ENCODE measurements at places on chromosomes 6 and 20. TPM values are rescaled to one million over a fixed set of nuclear protein-coding genes. Genes with fewer than 3 reads are reported as not detected.

- DNase-seq: no peak
Measured at GRCh38 chr6:14313248-14313647, 195.7 kb downstream of the CD83 start.

DNA sequence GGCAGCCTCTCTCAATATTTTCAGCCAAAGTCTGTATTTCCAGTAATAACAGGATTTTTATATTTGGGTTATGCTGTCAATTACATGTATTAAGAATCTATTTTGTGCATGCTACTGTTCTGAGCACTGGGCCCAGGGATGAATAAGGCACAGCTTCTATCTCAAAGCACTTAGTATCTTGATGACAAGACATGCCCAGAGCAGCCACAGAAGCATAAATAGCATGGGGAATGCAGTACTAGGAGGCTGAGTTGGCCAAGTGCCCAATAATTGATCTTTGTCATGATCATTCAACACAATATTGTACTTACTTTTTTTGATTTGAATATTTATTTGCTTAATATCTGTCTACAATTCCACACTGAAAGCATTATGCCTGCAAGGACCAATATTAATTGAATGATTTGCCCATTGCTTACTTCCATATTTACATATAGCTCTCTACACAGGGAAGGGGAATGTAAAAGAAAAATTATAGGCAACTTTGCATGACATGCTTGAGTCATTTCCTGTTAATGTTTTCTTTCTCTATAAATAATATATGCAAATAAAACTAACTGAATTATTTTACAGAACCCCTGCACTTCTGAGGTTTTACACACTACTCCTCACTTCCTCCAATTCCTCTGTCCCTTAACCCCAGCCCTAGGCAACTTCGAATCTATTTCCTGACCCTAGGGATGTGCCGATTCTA lies 298.9 kb upstream of the BMP2 start:
- no peak for DNase-seq

- DNase-seq: no peak
Measured at GRCh38 chr6:10303608-10304506, 111.0 kb downstream of the TFAP2A start.

The MTRF1L gene
- polyA plus RNA-seq: 7.0 TPM

DNA sequence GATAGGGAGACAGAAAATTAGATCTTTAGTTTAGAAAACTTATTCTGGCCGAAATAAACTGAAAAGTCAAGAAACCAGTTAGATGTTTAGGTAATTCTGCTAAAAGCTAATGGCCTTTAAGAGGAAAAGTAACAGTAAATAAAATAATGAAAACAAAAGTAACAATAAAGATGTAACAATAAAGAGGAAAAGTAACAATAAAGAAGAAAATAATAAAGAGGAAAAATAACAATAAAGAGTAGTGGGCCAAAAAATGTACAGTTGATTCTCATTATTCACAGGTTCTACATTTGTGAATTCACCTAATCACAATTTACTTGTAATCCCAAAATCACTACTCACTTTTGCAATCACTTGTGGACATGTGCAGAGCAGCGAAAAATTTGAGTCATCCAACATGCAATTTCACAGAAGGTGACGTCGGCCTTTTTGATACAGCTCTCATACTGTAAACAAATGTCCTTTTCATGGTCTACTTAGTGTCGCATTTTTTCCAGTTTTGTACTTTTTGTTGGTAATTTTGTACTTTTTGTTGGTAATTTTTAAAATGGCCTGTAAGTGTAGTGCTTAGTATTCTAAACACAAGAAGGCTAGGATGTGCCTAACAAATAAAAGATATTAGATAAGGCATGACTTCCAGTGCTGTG lies 24.0 kb downstream of the HBS1L start:
- DNase-seq: no peak

The KHDC1L gene
- polyA plus RNA-seq: not detected

DNA sequence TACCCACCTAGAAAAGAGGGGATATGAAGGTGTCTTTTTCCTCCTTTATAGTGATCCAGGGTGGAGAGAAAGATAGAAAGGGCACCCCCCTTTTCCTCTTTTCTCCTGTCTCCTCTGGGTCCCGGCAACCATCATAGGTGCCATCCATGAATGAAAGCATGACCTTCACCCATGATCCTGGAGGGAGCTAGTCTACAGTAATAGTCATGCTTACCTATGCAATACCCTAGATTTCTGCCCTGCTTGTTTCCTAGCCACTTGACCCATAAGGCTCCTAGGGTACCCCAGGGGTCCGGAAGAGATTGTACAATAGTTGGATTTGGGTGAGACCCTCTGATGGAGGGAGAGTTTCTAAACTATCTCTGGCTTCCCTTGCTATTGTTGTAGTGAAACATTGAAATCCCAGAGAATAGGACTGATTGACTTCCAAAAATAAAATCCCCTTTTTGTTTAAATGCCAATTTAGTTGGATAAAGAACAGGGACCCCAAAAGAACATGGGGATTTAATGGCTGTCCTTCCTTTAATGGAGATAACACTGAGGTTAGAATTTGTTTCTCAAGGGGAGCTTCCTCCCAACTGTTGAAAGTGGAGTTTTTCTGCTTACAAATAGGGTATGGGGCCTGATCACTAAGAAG lies 366.8 kb upstream of the KHDRBS2 start:
- DNase-seq: no peak

The RAET1G gene
- not detected for polyA plus RNA-seq

The TAGAP gene
- 1.4 TPM for polyA plus RNA-seq

DNA sequence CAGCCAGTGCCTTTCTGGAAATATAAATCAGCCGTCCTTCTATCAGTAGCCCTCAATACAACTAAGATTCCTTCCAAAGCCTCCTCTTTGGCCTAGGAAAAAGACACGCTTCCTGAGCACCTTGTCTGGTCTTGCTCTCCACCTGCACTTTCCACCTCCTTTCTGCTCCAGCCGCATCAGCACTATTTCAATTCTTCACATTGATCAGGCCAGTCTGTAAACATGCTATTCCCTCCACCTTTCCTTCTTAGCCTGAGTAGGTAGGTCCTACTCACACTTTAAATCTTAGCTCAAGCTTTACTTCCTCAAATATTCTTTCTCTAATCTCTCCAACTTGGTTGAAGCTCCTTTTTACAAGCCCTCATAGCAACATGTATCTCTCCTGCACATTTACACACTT lies 11.4 kb downstream of the RANBP9 start:
- no peak for DNase-seq

- DNase-seq: no peak
Measured at GRCh38 chr20:8390500-8390899, 258.4 kb downstream of the PLCB1 start.

The NRN1 gene
- polyA plus RNA-seq: 9.8 TPM

- DNase-seq: peak; percentile 3
Measured at GRCh38 chr6:68572525-68572924, 62.6 kb upstream of the ADGRB3 start.

GRCh38 chr6:140314682-140315081 lies 940.2 kb upstream of the CITED2 start:
- DNase-seq: no peak

Data from stomach (tissue), 19 donors.